DMS153 (cell line): ENCODE measurements at places on chromosomes 5 and 9.

DNA sequence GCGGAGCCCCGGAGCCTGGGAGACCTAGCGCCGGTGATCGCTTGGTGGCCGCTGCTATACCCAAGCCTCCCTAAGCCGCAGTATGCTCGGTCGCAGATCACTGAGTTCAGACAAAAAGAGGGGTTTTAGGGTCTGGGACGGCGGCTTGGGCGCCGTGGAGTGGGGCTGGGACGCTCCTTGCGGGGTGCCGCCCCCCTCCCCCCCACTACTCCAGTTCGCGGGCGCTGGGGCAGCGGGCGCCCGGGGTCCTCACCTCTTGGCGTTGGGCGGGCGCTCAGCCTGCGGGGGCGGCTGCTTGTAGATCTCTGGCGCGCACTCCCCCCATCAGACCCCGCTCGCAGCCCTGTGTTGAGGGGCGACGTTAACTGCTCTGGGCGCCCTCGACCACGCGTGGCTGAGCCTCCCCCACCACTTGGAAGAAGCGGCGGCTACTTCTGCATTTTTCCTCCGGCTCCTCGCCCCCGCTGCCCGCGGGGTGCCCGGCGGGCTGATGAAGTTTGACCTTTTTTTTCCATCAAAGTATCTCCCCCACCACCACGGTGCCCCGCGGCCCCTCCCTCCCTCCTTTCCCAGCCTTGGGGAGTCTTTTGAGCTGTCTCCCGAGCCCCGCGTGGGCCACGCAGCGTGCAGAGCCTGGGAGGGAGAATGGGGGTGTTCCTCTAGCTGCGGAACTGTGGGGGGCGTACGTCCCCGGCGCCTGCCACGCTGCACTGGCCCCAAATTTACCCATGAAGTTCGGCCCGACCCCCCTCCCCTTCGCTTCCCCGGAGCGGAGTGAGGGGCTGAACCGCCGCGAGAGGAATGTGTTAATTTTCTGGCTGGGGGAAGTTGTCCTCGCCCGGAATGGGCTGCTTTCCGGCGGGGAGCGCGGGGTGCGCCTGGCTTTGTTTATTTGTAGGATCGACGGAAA, 1.2 kb downstream of the CXXC5 start:
- no peak for DNase-seq

GRCh38 chr5:146116361-146116760, 11.0 kb upstream of the PLAC8L1 start:
- DNase-seq = no peak

DNA sequence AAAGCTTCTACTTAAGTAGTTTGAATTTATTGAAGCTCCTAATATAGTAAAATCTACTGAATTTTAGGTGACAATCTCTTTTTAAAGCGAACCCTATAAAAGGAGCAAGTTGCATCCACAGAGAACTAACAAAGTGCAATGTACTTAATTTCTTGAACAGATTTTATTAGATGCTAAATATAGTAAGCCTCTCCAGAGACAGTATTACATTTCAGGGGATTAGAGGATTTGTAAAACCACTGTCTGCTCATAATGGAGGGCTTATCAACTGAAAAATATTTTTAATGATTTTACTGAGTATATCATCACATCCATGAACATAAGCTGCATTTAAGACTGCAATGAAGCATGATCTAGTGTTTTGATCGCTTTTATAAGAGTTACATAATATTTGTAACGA, 230.0 kb upstream of the EFNA5 start:
- no peak for DNase-seq

- DNase-seq = no peak
Observed at GRCh38 chr9:109176386-109176785, 9.3 kb upstream of the FRRS1L start.

- DNase-seq = no peak
Observed at GRCh38 chr5:170757182-170757601, 26.3 kb upstream of the GABRP start.

DNA sequence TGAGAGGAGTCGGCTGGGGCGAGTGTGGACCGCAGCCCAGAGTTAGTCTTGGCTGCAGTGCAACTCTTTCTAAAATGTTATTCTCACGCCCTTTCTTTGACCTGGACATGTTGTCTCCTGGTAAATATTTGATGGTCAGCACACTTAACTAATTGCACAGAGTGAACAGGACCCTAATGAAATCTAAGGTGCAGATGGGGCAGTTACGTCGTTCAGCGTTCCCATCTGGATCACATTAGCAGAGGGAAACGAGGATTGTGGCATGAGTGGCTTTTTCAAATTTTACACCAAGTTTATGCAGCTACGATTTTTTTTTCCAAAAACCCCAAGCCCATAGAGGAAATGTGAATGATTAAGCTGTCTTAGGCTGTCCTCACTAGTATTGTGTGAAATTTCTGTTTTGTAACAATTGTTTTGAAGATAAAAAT, 483 bp downstream of the C9orf85 start:
- no peak for DNase-seq

DNA sequence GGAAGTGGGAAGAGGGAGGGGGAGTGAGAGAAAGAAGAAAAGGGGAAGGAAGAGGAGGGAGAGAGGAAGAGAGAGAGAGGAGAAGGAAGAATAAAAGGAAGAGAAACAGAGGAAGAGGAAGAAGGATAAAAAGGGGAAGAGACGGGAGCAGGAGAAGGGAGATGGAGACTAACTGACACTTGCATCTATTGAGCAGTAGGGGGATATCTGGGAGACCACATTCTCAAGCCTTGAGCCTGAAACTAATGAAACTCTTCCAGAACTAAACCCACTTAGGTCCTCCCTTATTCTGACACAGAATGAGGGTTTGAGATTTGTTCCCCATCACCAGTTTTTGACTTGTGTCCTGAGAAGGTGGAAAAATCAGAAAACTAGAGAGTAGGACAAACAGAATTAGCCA, 533.3 kb downstream of the CDH12 start:
- DNase-seq = no peak

- no peak for DNase-seq
Observed at GRCh38 chr5:74433255-74433895, 207.2 kb downstream of the ENC1 start.

DNA sequence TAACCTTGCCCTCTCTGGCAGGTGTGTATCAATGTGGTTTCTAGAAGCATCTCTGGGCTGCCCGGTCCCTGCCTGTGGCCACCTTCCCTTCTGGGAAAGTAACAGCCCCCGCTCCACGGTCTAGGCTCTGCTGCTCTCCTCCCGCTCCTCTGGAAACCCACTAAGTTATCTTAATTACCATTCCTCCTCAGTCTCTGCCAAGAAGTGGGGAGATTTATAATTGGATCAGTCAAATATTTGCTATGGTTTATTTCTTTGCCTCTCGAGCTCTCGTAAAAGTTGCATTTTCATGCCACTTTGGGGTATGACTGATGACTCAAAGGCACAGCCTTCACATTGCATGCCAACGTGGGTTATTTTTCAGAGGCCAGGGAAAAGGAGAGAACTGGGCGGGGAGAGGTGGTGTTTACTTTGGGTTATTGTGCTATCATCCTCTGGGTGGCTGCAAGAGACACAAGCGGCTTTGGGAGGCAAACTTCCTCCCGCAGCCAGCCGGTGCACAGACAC, 205.3 kb upstream of the WWC1 start:
- DNase-seq = peak; percentile 26

- DNase-seq = peak; percentile 14
Observed at GRCh38 chr5:68456756-68457217, 241.2 kb downstream of the PIK3R1 start.

- DNase-seq = no peak
Observed at GRCh38 chr5:851553-851952, 767 bp upstream of the ZDHHC11 start.

- no peak for DNase-seq
Observed at GRCh38 chr9:133944746-133945135, 47.4 kb downstream of the VAV2 start.

DNA sequence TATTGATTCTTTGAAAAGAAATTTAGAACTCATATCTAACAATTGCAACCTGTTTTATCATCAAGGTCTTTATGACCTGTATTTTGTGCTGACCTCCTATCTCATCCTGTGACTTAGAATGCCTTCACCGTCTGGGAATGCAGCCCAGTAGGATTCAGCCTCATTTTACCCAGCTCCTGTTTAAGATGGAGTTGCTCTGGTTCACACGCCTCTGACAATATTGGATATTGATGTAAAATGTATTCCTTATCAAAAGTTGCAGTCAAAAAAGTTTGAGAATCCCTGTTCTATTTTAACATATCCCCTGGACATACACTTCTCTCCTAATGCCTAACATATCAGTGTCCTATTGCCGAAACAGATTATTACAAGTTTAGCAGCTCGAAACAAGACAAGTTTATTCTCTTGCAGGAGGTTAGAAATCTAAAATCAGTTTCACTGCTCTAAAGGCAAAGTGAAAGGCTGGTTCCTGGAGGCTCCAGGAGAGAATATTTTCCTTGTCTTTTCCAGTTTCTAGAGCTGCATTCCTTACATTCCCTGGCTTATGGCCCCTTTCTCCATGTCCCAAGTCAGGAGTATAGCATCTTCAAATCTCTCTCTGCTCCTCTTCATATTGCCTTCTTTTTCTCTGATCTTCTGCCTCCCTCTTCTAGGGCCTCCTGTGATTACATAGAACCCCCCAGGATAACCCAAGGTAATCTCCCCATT, 31.5 kb upstream of the LVRN start:
- no peak for DNase-seq

DNA sequence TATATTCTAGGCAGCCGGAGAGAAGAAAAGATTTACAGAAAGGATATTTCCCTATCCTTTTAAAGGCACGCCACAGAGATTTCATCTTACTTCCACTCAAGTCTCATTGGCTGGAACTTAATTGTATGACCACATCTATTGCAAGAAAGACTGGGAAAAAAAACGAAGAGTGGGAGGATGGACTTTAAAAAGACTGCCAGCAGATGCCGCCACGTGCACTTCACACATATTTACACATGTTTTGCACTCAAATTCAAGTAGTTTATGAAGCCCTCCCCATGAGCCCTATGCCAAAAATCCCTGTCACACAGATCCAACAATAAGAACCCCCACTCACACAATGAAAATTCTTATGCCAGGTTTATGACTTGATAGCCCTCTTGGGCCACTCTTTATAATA, 138.5 kb upstream of the TYRP1 start:
- no peak for DNase-seq

GRCh38 chr9:131045300-131046092, 36.5 kb downstream of the LAMC3 start:
- DNase-seq = no peak

DNA sequence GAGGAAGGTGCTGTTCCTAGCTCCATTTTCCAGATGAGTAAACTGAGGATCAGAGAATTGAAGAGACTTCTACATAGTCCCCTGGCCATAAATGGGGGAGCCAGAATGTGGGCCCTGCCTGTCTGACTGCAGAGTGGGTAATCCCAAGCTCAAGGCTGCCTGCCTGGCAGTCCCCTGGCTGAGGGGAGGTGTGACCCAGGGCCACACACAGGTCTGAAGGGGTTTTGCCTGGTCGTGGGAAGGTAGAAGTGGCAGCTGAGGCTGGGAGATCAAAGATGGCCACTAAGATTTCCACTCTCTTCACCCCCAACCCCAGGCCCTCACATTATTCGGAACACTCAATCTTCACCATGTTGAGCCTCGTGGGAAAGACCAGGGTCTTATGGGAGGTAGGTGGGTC, 176.3 kb downstream of the MACROH2A1 start:
- DNase-seq = no peak

GRCh38 chr5:96657068-96657467, 5.1 kb upstream of the CAST start:
- DNase-seq = no peak

- no peak for DNase-seq
Observed at GRCh38 chr9:87853876-87854579, 28.6 kb upstream of the SPATA31E1 start.

DNA sequence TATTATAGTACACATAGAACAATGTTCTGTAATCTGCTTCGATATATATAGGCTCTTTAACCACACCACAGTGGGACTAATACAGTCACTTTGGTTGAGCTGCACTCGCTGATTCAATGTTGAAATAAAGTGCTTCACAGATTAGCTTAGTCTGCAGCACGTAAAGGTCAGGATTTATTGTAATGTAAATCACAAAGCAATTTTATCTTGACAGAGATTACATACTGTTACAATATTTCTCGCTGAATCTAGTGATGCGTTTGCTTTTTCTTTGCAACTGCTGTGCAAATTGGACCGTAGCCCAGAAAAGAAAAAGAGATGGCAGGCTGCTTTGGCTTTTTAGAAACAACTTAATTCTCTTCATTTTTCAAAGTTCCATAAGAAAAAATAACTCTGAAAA, 52.9 kb downstream of the CETN3 start:
- DNase-seq = no peak

GRCh38 chr5:127875235-127876021, 172.2 kb downstream of the CCDC192 start:
- DNase-seq = peak; percentile 58

GRCh38 chr5:125142458-125142857, 396.0 kb upstream of the ZNF608 start:
- no peak for DNase-seq

DNA sequence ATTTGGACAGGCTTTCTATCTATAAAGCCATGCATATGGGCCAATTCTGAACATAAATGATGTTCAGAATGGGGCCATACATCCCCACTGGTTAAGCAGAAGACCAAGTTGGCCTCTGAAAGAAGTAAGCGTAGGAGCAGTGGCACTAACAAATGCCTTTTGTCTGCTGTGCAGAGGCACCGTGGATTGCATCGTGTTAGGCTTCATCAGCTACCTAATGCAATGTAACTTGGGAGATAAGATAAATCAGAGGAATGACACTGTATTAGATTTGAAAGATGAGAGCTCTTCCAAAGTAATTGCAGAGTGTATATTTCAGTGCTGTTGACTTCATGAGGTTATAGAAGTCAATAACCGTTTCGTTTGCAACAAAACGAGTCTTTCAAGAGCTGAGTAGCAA, 148.1 kb downstream of the PARP8 start:
- no peak for DNase-seq

- no peak for DNase-seq
Observed at GRCh38 chr5:120852222-120852860, 388.2 kb downstream of the PRR16 start.

- no peak for DNase-seq
Observed at GRCh38 chr9:105444130-105444529, 3.7 kb upstream of the FSD1L start.

- DNase-seq = peak; percentile 19
Observed at GRCh38 chr9:26326563-26326962, 566.0 kb downstream of the CAAP1 start.

GRCh38 chr9:94081435-94081834, 2.8 kb upstream of the PTPDC1 start:
- no peak for DNase-seq

GRCh38 chr5:61910771-61911170, 395.2 kb upstream of the KIF2A start:
- no peak for DNase-seq

GRCh38 chr9:21708260-21708711, 94.2 kb upstream of the MTAP start:
- no peak for DNase-seq

- no peak for DNase-seq
Observed at GRCh38 chr5:107516452-107517184, 154.1 kb downstream of the EFNA5 start.

DNA sequence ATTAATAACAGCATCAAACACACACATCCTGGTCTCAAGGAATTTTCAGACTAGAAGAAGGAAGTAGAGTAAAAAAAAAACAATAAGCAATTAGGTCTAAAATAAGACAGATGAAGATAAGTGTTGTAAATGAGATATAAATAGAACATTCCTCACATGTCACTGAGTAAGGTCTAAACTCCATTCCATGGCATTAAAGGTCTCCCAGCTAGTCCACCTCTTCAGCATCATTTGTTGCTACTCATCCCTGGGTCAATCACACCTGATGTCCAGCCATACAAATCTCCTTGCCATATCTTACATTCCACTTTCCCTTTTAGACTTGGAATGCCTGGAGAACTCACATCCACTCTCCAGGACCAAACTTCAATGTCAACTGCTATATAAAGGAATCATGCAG, 214.1 kb upstream of the KLF4 start:
- no peak for DNase-seq

GRCh38 chr9:33211695-33212393, 28.1 kb upstream of the SPINK4 start:
- no peak for DNase-seq
